ENCODE measurements at places on chromosomes 5 and 9.

- DNase-seq: no peak
Observed at GRCh38 chr5:131981516-131981915, 29.9 kb downstream of the ACSL6 start.

DNA sequence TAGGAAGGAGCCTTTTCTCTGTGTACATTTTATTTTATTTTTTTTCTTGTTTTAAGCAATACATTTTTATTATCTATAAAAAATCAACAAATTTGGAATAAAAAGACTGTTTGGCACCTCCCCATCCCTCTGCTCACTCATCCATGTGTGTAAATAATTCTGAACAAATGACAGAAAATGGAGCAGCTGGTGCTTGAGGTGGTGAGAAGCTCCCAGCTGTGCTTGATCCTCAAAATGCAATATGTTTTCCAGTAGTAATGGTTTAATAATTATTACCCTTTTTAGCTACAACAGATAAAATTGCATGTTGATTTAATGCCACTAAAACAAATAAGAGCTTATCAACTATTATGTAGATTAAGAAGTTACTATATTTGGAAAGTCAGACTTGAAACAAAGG lies 132.5 kb downstream of the CDH18 start:
- DNase-seq: no peak

DNA sequence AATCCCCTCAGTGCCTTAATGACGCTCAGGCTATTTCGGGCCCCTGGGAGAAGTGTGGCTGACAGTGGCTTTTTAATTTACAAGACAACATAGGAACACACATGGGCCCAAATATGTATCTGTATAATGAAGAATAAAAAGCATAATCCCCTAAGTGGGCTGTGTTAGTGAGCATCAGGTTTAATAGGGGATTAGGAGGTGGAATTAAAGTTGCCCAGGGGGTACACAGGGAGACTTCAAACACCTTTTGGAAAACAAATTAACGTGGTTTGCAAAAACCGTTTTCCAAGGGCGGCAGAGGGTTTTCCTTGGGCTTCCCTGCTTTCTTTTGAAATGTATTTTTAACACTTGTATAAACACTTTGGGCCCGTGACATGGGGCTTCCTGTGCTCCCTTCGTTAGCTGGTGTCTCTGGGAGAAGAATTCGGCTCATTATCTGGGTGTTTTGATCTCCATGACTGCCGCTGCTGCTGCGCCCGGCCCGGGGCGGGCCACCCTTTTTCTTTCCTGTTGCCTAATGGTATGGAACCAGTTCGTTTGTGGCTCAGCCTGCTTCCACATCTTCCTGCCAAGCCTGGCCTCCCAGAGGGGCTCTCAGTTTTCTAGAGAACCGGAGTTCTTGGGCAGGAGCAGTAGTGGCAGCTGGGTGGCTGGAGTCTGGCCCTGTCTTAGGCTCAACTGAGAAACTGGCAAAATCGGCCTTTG lies 173.0 kb downstream of the MACROH2A1 start:
- DNase-seq: no peak

DNA sequence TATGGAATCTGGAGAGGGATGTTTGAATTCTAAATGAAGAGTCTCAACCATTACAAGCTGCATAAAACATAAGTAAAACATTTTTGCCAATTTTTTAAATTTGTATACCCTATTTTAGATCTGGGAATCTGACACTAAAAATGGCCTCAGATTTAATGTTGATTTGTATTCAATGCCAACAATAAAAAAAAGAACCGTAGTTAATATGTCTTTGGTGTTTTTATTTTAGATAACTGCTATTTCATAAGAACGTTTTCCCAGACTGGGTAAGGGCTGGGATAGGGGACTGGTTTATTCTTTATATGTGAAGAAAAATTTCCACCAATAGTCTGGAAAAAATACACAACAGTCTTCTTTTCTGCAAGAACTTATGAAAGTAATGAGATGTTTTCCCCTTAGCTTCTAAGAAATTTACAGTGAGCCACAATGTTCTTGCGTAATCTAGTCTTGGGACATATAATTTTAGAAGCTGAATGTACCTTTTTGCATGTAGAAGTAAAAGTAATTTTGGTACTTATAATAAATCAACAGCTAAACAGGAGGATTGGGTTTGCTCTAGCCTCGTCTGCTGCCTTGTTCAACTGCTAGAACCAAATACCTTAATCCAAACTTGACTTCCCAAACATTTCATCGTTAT lies 244.6 kb upstream of the EFNA5 start:
- no peak for DNase-seq

GRCh38 chr5:34867660-34868059 lies 28.7 kb downstream of the TTC23L start:
- DNase-seq: no peak

GRCh38 chr5:129591508-129592160 lies 131.5 kb downstream of the ADAMTS19 start:
- DNase-seq: no peak

DNA sequence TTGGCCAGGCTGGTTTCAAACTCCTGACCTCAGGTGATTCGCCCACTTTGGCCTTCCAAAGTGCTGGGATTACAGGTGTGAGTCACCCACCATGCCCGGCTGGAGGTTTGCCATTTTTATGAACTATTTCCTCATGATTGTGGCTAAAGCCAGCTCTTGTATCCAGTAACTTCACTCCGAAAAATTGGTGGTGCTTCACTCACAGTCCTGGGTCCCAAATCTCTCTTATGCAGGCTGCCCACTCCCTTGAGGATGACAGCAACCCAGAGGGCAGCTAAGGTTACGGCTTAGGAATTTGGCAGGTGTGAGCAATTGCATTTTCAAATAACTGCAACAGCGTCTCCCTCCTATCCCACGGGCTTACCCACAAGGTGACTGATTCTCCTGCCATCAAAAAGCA lies 23.4 kb upstream of the FUBP3 start:
- DNase-seq: no peak

DNA sequence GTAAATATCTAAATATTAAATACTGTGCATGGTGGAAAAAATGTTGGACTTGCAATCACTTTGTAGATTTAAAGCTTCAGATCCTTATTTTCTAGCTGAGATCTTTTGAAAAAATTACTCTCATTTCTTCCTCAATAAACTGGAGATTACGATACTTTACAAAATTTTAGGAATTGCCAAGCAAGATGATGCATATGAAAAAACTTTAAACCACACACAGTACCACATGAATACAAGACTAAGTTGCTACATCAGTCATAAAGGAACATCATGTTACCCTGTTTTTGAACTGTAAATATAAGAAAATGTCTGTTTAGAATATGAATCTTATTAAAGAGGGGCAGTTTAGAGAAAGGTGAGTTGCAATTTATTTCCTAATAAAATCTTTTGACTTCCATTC lies 703.6 kb upstream of the NUDT12 start:
- DNase-seq: no peak

GRCh38 chr5:3634061-3634460 lies 38.4 kb downstream of the IRX1 start:
- DNase-seq: no peak

GRCh38 chr9:131530546-131530919 lies 530 bp downstream of the UCK1 start:
- DNase-seq: no peak

DNA sequence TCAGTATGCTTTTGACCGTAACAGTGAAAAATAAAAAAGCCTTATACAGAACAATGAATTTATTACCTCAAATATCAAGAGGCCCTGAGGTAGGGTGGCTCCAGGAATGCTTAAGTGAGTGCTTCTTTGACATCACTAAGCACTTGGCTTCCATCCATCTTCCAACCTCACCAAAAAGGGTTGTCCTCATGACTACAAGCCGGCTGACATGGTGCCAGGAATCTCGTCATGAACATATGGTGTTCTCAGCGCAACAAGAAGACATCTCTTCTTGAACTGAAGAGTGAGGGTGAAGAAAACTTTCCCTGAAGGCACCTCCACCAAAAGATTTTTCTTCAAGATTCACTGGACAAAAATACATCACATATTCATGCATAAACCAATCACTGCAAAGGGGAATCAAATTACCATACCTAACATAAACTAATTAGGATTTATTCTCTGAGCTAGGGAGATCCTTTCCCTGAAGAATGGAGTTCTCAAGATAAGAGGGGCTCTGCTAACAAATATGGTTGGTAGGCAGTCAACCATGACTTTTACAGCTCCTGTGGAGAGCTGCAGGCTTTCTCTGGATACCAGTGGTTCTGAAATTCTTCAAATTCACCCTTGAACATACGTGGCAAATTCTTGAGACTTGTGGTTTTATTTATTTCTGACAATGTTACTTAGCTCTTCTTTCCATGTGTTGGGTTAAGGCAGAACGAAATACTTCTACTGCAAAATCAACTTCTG lies 49.5 kb downstream of the AGXT2 start:
- DNase-seq: no peak

DNA sequence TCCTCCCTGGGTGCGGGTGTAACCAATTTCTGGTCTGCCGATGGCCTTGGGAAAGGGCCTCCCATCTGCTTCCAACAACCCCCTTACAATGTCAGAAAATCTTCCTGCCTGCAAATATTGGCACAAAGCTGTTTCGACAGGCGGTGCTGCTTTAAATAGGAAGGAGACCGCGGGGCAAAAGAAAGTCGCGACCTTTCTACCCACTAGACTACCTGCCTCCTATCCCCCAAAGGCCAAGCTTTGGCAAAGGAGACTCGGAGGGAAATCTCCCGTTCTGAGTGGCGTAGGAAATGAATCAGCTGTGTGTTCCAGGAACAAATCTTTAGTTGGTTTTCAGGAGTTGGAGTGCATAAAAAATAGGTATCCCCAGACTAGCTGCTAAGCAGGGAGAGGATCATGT lies 36.8 kb upstream of the NFIB start:
- no peak for DNase-seq

- peak; percentile 83 for DNase-seq
Observed at GRCh38 chr5:181243564-181244343, at the start of gene RACK1. Gene RACK1, minus strand, starts transcription at chr5:181243906. Its CDS starts 106 bp downstream, at chr5:181243800.

GRCh38 chr9:133169102-133169501 lies 5.4 kb upstream of the GBGT1 start:
- no peak for DNase-seq

DNA sequence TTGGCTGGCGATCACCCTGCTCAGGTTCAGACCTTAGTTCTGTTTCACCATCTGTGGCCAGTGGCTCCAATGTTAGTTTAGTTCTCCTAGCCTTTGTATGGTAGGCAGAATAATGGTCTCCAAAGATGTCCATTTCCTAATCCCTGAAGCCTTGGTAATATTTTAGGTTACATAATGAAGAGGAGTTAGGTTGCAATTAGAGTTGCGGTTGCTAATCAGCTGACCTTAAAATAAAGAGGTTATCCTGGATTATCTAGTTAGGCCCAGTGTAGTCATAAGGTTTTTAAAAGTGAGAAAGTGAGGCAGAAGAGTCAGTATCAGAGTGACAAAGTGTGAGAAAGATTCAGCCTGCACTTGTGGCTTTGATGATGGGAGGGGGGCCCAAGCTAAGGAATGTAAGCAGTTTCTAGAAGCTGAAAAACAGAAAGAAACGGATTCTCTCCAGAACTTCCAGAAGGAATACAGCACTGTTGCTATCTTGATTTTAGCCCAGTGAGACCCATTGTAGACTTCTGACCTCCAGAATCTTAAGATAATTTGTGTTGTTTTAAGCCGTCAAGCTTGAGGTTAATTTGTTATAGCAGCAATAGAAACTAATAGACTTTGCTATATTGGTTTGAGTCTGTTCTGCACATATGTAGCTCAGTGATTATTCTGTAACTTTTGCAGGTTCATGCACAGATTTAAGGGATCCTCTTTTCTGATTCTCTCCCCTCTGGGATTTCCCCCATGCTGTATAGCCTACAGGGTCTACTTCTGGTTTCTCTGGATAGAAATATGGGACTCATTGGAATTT lies 21.6 kb downstream of the LNPEP start:
- DNase-seq: no peak

DNA sequence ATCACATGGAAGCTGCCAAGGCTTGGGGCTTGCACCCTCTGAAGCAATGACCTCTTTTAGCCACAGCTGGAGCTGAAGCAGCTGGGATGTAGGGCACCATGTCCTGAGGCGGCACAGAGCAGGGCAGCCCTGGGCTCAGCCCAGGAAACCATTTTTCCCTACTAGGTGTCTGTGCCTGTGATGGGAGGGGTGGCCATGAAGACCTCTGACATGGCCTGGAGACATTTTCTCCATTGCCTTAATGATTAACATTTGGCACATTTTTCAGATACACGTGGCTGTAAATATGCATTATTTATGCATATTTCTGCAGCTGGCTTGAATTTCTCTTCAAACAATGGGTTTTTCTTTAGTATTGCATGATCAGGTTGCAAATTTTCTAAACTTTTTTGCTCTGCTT lies 81.7 kb downstream of the OSMR start:
- no peak for DNase-seq

- DNase-seq: no peak
Observed at GRCh38 chr5:90182726-90183125, 226.8 kb downstream of the CETN3 start.

DNA sequence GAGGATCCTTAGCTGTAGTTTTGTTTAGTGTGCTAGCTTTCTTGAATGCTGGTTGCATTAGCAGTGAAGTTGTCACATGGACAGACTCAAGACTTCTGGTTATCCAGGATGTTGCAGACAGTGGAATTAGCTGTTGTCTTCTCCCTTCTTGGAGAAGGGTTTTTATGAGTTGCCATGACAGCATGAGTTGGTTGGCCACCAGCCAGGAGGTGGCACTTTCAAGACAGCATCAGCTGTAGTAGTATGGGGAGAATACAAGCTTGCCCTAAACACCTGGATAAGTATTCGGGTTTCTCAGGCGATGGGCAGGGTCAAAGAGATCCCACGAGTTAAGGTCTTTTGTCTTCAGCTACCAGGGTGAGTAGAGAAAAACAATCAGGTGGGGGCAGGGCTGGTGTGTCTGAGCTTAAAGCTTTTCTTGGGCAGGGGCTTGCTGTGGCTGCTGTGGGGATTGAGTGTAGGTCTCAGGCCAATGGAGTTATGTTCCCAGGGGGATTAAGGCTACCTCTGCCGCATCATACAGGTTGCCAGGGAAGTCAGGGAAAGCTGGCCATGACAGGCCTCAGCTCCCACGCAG lies 7.7 kb upstream of the C5orf47 start:
- DNase-seq: no peak

GRCh38 chr9:70043689-70044489 lies at the start of gene MAMDC2:
Gene MAMDC2, plus strand, starts transcription at chr9:70043848. Its CDS starts 350 bp downstream, at chr9:70044198.
- DNase-seq: no peak

DNA sequence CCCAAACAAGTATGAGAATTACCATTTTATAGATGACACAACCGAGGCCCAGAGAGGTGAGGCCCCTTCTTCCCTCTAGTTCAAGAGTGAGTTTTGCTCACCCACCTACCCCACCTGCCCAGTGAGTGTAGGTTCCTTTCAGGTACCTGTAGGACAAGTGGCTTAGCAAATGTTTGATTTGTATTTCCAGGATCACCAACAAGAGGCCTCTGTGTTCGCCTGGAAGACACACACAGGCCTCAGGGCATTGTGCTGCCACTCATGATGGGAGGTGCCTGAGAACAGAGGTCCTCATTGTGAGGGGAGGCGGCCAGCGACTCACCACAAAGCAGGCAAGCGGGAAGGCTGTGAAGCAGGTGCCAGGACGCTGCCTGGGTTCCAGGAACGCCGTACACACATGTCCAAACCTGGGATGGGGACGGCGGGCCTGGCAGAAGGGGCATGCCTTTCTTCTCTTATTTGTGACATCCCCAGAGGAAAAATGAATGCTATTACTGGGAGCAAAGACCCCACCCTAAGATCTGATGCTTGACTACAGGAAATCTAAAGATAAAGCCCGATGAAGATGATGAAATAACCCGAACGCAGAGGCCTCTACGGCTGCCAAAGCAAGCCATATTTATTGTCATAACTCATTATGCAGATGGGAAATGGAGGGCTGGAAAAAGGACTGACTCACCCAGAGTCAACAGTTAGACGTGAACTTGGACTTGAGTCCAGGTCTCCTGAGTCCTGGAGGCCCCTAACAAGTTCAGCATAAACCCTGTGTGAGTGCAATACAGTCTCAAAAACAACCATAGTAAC lies 60.2 kb upstream of the SLC25A51 start:
- no peak for DNase-seq

GRCh38 chr5:78360674-78360923 lies 182 bp downstream of the SCAMP1 start:
- no peak for DNase-seq
